ENCODE measurements at places on chromosomes 3 and 15. TPM values are rescaled to one million over a fixed set of nuclear protein-coding genes. Genes with fewer than 3 reads are reported as not detected.

- DNase-seq, result no peak
Observed at GRCh38 chr15:59174151-59174834, 32.4 kb upstream of the LDHAL6B start.

DNA sequence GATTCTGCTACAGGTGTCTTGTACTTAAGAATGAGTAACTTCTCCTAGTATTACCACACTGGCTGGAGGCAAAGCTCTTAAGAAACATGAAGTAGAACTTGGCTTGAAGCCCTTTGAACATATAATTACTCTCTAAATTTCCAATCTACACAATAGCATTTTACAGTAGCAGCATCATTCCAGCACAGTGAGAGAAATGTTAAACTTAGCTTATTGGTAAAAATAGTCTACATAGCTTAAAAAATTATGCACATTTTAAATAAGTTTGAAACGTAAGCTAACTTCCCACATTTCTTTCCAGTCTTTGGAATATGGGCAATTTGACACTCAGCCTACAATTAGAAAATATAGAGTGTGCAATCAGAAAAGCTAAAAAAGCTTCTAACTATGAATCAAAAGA lies 32.8 kb upstream of the TOP2B start:
- no peak for DNase-seq

- DNase-seq, result peak; percentile 45
Observed at GRCh38 chr3:126523745-126524428, at the start of gene CHST13. TSS of gene CHST13 (plus strand) at chr3:126524155. CDS start at chr3:126524333, 178 bp downstream.

GRCh38 chr15:48604567-48604966 lies 40.9 kb downstream of the FBN1 start:
- no peak for DNase-seq

- no peak for DNase-seq
Observed at GRCh38 chr3:46491089-46492070, 6.4 kb upstream of the RTP3 start.

GRCh38 chr3:183912895-183913579 lies 28.4 kb upstream of the PARL start:
- no peak for DNase-seq

DNA sequence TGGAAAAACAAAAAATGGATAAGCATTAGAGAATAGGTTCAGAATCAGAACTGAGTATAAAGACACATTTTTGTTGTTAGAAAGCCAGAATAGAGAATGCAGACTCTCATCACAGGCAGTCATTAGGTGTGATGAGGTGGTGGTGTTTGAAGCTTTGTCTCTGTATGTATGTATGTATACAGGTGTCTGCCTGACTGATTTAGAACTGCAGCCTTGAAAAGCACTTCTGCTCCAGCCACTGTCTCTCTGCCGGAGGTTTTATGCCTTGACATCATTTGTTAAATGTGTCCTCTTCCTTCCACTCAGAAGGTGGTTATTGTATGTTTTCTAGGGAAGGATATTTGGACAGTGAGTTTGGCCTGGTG lies 80.7 kb upstream of the ZBED2 start:
- DNase-seq, result no peak

DNA sequence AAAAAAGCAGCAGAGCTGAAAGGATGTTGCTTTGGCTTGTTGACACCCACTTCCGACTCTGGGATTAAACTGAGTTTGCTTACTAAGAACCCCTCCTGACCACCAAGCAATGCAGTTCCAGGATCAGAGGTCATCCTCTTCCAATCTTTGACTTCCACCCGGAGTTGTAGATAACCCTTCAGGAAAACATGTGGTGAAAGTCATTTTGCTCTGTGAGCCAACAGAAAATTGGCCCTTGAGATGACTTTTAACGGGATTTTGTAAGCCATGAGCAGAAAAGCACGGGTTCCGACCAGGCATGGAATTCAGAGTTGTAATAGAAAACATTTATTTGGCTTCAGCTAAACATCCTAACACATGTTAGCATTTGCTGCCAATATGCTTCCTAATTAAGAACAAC lies 171.6 kb upstream of the NR2F2 start:
- DNase-seq, result no peak

GRCh38 chr3:48428572-48429316 lies 1.1 kb downstream of the PLXNB1 start:
- DNase-seq, result no peak

- no peak for DNase-seq
Observed at GRCh38 chr3:128412180-128413002, 54.3 kb downstream of the DNAJB8 start.

GRCh38 chr3:186259612-186260383 lies 102.2 kb downstream of the DGKG start:
- peak; percentile 71 for DNase-seq

- no peak for DNase-seq
Observed at GRCh38 chr15:81113204-81113657, 20.8 kb upstream of the CFAP161 start.

- DNase-seq, result peak; percentile 35
Observed at GRCh38 chr15:65646486-65646885, 24.7 kb downstream of the SLC24A1 start.

DNA sequence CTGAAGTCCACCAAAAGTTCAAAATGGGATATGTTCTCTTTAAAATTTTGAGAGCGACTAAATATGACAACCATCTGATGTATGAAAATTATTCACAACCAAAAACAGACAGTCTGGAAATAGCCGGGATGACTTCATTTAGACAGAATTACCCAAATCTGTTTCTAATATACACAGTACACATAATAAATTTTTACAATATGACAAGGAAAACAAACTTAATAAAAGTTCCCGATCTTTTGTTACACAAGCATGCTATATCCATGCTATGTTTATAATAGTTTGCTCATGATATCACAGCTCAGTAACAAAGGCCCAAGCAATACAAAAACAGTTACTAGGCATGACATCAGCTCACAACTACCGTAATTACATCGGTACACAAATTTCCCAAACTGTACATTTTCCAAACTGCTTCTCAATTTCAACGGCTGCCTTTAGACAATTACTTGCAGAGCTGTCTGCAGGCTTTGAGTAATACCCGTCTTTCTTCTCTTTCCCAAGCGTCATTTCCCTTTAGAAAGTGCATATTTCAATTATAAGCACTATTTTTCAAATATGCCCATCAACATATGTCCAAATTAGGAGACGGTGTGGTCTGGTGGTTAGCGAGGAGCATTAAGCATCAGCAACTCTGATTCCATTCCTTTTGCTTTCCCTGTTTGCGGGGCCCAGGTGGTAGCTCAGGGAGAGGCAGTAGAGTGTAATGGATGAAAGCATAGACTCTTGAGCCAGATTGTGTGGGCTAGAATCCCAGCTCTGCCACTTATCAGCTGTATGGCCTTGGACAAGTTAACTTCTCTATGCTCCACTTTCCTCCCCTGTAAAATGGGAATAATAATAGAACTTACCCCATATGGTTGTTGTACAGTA lies 481.2 kb downstream of the FOXP1 start:
- DNase-seq, result peak; percentile 46

- DNase-seq, result no peak
Observed at GRCh38 chr15:60797444-60798040, 318.6 kb upstream of the ICE2 start.

DNA sequence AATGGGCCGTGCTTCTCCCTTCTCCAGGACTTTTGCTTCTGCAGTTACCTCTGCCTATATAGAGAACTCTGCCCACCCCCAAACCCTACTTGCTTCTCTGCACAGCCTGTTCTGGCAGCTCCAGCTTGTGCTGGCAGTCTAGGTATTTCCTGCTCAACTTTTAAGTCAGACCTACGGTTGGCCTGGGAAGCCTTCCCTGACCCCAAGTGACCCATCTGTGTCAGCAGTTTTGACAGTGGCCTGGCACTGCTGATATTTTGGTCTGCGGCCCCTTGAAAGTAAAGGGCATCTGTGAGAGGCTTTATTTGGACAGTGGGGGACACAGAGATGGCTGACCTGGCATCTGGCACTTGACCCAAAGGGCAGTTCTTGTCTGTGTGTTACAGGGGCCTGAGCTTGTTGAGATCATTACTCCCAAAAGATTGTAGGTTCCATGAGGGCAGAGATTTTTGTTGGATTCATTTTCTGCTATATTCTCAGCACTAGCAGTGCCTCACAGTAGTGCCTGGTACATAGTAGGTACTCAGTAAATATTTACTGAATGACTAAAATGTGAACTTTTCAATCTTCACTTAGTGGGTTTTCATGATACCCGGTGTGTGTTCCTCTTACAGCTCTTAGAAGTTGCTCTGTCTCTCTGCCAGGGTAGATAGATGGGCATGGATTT lies 55.2 kb upstream of the TRAK1 start:
- no peak for DNase-seq

- DNase-seq, result no peak
Observed at GRCh38 chr15:89575656-89576416, 567 bp downstream of the TICRR start.

- no peak for DNase-seq
Observed at GRCh38 chr3:58411851-58412830, 21.5 kb downstream of the PDHB start.

DNA sequence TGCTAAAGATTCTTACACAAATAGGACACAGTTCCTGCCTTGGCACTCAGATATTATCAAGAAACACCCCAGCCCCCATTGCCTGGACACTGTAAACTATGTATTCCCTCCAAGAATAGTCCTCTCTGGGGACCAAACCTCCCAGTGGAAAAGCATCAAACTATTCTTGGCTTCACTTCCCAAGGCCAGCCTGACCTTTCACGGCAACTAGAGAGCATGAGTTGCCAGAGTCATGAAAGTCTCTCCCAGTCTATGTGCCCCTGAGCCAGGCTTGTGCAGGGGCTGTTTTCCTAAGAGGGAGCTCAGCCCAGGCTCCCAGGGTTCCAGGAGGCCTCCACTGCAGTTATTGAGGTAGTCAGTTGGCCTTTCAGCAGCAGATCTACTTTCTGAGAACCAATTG lies 251.9 kb upstream of the TGFBR2 start:
- no peak for DNase-seq

- no peak for DNase-seq
Observed at GRCh38 chr3:31974964-31975363, 6.1 kb downstream of the OSBPL10 start.

DNA sequence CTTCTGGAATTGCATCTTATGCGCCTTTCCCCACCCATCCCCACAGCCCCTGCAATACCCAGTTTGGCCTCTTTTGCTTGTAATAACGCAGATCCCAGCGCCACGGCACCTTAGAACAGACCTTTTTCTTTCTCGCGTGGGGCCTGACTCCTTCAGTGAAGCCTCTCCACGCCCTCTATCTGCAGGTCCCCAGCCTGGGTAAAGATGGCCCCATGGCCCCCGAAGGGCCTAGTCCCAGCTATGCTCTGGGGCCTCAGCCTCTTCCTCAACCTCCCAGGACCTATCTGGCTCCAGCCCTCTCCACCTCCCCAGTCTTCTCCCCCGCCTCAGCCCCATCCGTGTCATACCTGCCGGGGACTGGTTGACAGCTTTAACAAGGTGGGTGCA lies 594 bp downstream of the CRELD1 start:
- DNase-seq, result no peak

GRCh38 chr15:80852676-80853075 lies 73.5 kb downstream of the CEMIP start:
- no peak for DNase-seq

DNA sequence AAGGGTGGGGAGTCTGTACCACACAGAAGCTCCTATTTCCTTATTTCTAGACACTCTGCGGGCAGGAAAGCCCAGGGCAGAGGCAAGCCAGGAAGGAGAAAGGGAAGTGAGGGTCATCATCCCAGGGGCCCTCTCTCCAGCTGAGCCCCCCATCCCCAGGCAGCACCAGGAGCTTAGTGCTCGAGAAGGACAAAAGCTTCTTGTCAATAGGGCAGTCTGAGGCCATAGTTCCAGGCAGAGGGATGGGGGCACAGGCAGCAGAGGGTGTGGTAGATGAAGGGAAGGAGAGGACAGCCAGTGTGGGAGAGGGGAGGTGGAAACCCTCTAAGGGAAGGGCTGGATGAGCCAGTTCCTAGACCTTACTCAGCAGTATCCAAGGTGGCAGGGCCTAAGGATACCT lies 2.7 kb downstream of the MAP1A start:
- no peak for DNase-seq

- DNase-seq, result no peak
Observed at GRCh38 chr3:192212335-192212734, 515.0 kb downstream of the FGF12 start.

- no peak for DNase-seq
Observed at GRCh38 chr3:129684270-129684669, 77.8 kb upstream of the PLXND1 start.

GRCh38 chr3:137264071-137264820 lies 306.5 kb downstream of the IL20RB start:
- DNase-seq, result no peak

- DNase-seq, result no peak
Observed at GRCh38 chr3:174193604-174194003, 665.5 kb upstream of the NAALADL2 start.

DNA sequence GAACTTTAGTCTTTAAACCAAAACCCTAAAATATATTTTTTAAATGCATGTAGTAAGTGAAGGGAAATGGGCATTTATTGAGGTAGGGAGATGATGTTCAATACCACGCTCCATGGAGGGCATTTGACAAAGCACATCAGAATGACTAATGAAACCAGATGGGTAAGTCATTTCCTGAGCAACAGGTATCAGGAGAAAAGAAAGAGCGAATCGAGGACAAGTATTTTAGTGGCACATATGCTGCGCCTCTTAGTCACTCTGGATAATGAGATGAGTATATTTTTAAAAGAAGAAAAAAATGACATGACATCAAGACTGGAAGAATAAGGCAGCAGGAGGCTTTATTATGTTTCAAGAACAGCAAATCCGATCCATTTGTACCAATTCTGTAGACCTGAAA lies 129.0 kb upstream of the ARHGEF3 start:
- peak; percentile 50 for DNase-seq

DNA sequence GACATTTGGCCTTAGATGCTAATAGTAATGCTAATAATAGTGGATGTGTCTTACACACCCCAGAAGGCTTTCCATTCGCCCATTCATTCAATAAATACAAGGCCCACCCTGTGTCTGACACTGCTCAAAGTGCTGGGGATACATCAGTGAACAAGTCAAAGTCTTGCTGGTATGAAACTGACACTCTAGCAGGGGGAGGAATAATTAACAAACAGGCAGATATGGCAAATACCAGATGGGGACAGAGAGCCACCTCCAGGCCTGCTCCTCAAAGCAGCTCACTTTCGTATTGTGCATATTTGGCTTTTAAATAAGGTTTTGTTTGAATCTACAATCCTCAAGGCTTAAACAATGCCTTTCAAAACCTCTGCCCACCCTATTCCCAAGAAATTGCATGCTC lies 28.3 kb upstream of the LYZL4 start:
- DNase-seq, result no peak

CCK gene
- total RNA-seq, result 7.7 TPM

MESP2 gene
- total RNA-seq, result 1.8 TPM

SCAANT1 gene
- not detected for total RNA-seq

GPR149 gene
- not detected for total RNA-seq

TERC gene
- 88.5 TPM for total RNA-seq

PGBD4 gene
- total RNA-seq, result 2.5 TPM

SEMA4B gene
- total RNA-seq, result 18.1 TPM

NAALADL2 gene
- total RNA-seq, result 0.78 TPM

CCDC54 gene
- total RNA-seq, result not detected

CYFIP1 gene
- total RNA-seq, result 89.6 TPM

ECE2 gene
- not detected for total RNA-seq

SLC15A2 gene
- total RNA-seq, result 0.24 TPM

GOLGA8T gene
- total RNA-seq, result not detected

SCN10A gene
- total RNA-seq, result not detected

TMCO5A gene
- total RNA-seq, result not detected

MAGEF1 gene
- total RNA-seq, result 33.9 TPM

All from RPMI7951 (cell line).